IPS DF 19.7 (cell line): ENCODE measurements at places on chromosomes 2 and 18.
A peak's percentile ranks its signal among the peaks of the same experiment; 100 is the strongest.

DNA sequence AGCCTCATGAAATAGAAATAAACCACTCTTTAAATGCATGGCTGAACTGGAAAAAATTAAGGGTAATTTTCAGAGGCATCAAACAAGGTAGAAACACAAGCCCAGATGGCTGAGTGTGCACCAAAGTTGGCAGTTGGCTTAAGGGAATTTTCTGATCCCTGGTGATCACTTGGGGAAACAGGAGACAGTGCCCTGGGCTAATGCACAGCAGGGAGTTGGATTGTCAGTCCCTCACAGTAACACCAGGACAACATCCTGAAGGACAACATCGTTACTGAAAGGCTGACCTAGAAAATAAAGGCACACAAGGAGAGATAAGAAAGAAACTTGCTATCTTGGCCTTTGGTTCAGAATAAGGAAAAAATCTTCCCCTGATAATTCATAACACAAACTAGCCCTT, 417.0 kb downstream of the SLC4A3 start:
- peak; percentile 3 for DNase-seq

DNA sequence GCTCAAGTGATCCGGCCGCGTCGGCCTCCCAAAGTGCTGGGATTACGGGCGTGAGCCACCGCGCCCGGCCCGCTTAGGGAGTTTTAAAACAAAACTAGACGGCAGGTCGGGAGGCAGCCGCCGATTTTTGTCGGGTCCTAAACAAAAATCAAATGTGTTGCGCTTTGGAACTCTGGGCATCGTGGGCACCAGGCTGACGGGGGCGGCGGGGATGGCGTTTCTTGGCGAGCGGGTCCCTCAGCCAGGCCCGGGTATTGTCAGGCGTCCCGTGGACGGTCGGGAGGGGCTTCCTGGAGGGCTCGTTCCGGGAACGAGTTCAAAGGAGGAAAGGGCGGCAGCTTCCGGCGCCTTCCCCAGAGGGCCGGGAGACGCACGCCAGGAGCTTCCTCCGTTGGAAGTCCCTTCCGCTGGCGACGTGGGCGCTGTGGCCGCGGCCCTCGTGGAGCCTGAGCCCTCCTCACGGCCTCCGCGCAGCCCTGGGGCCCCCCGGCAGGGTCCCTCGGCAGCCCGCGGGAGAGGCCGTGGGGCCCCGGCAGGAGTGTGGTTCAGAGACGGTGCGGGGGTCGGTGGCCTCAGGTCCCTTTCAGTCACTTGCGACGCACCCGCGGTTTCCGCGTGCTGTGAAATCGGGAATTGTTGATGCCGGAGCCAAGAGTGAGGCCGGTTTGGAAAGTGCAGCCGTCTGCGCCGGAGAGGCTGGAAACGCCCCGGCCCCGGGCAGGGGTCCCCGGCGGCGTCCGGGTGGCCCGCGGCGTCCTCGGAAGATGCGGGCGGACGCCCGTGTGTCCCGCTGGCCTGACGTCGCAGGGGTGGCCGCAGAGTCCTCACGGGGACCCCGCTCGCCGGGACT, 59.3 kb downstream of the EMILIN2 start:
- no peak for DNase-seq

DNA sequence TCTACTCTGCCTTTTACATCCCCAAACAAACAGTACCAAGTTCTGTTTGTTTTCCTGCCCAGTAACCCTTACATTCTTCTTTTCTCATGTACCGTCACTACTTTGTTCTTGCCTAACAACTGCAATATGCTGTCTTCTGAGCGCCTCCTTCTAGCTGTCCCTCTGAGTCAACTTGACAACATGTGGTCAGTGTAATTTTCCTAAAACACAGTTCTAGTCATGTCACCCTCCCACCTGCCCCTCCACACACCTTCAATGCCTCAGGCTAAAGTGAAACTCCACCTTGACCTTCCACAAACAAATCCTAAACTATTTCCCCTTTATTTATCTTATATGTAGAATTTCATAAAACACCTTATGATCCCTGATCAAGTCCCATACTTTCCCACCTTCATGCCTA, 124.6 kb upstream of the CD302 start:
- no peak for DNase-seq

DNA sequence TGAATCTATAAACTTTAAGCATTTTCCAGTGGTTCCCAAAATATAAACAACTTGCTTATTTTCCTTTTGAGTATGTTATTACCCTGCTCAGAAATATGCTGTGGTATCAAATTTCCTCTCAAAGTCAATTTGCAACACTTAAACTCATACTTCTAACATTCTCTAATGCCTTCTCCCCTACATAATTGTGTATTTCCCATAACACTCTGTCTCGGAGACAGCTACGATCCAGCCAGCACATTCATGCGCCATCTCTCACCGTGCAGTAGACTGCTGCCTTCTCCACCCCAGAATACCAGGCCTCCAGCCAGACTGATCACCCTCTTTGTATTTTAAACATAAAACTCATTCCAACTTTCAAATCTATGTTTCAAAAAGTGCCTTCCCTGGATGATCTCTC, 41.8 kb downstream of the TIMM21 start:
- DNase-seq = no peak

- DNase-seq = no peak
Observed at GRCh38 chr18:45596036-45596435, 19.2 kb upstream of the SLC14A2 start.

GRCh38 chr2:59463426-59463825, 1090.0 kb downstream of the BCL11A start:
- no peak for DNase-seq

- DNase-seq = no peak
Observed at GRCh38 chr2:50955081-50955480, 76.9 kb downstream of the NRXN1 start.

DNA sequence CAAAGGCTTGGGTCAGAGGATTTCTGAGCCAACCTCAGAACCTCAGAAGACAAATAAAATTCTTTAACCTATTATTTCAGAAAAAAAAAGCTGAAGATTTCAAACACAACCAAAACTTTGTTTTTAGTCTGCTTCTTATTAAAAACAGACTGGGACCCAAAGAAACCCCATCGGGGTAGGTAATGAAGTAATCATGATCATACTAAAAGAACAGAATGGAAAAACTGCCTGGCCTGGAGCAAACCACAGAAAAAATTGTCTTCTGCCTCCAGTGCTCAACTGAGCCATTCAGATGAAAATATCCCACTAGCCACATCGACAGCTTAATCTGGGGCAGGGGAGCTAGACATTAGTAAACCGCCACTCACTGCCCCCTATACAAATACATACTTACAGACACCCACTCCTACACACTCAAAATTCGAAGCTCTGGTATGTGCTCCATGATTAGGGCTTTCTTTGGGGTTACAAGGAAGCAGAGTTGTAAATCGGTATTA, 76.5 kb downstream of the SDC1 start:
- no peak for DNase-seq
